NCI-H1105 treated with DMSO at 0.1 percent for 48 hours (cell line): ENCODE measurements at places on chromosomes 12 and 14.

- DNase-seq = no peak
Measured at GRCh38 chr12:129789921-129790320, 113.9 kb downstream of the TMEM132D start.

DNA sequence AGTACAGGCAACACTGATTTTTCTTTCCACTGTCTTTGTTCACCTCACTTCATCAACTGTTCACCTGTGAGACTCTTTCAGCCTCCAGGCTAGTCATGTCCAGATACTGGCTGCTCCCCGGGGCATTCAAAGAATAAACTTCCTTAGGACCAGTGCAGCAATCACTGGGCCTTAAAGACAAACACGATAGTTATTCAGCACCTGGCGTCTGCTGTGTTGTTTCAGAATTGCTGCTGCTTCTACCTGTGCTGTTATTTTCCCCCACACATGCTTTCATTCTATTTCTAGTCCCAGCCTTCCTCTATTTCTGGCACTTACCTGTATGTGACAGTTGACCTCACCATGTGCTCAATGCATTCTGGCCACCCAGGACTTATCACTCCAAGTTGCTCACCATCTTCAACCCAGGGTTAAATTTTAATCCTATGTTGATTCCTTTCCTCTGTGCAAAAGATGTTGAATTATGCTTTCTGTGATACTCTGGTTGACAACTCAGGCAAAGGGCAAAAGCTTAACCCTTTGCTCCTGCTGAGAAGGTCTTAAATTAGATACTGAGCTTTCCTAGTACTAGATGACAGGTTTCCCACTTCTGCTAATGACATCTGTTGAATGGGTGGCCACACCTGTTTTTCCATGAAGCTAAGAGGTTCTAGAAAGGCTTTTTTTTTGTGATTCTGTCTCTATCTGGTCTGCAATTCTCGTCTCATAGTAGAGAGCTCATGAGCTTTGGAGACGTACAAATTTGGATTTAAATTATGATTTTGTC, 41.4 kb downstream of the PTPRQ start:
- no peak for DNase-seq

GRCh38 chr14:20697273-20698017, 8.9 kb downstream of the ANG start:
- DNase-seq = peak; percentile 58

- no peak for DNase-seq
Measured at GRCh38 chr14:89637581-89637980, 220.5 kb upstream of the FOXN3 start.

GRCh38 chr14:91953170-91953985, 5.9 kb upstream of the FBLN5 start:
- no peak for DNase-seq

DNA sequence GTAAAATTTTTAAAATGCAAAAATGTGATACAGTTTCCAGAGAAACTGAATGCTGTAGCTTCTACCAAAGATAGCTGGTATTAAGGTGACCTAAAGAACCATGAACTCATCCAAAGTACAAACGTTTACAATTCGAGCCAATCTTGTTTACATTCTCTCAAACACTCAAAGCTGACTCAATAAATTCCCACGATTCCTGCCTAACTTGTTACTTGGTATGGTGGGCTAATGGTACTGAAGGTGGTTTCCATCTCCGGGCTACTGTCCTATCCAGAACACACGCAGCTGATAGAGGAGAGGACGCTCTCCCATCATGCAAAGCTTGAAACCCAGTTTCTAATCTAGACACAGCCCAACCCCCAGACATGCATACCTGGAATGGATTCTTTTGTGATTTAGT, 31.5 kb downstream of the RAD9B start:
- no peak for DNase-seq

DNA sequence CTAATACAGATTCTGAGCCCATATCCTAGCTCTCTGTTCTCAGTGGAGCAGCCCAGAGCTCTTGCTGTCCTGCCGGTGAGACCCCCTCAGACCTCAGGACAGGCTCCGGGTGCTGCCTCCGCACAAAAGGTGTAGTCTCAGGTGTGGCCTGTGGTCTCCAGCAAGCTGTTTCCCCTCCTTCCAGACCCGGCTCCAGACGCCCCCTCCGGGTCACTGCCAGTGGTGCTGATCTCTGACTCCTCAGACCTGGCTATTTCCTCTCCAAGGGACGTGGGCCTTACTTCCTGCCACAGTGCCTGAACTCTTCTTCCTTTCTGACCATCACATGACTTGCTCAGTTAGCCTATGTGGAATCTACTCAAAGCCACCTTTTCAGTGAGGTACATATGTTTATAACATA, 337.5 kb downstream of the GLT1D1 start:
- DNase-seq = no peak
